ENCODE measurements at places on chromosomes 12 and 14.

GRCh38 chr12:28759333-28759732, 389.7 kb upstream of the FAR2 start:
- peak; percentile 87 for DNase-seq
- H3K36me3 ChIP-seq, result no peaks in the 10 kb centered on the region
- no peak overlapping the region for H3K27ac ChIP-seq
- H3K27me3 ChIP-seq, result no peaks in the 10 kb centered on the region
- no peaks in the 10 kb centered on the region for H3K4me1 ChIP-seq

- H3K4me1 ChIP-seq, result no peaks in the 10 kb centered on the region
- H3K27me3 ChIP-seq, result no peaks in the 10 kb centered on the region
- H3K4me3 ChIP-seq, result no peak overlapping the region
- DNase-seq, result no peak
- H3K36me3 ChIP-seq, result no peaks in the 10 kb centered on the region
These were observed 168.5 kb downstream of the NAV3 start for GRCh38 chr12:77999074-77999715.

GRCh38 chr12:101743724-101744472, 4.6 kb upstream of the SYCP3 start:
- H3K4me1 ChIP-seq, result no peaks in the 10 kb centered on the region
- H3K36me3 ChIP-seq, result peaks cover 19% of the 10 kb centered on the region
- no peak for DNase-seq
- no peak overlapping the region for H3K4me3 ChIP-seq

DNA sequence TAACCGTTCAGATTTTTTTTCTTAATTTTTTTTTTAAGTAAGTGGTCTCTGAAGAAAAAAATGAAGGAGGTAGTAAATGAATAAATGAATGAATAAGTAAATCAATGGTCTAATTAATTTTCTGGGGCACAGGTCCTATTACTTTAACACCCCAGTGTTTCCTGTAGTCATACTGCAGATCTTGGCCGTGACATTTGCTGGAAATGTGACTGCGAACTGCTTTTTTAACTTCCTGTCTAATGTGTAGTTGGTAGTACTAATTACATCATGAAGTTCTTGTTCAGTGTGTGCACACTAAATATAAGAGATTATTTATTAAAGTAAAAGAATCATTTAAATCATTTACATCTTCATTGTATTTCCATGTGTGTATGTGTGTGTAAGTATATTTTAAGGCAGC, 45.4 kb downstream of the AEBP2 start:
- H3K27ac ChIP-seq, result no peak overlapping the region
- H3K27me3 ChIP-seq, result no peaks in the 10 kb centered on the region
- peaks cover 34% of the 10 kb centered on the region for H3K36me3 ChIP-seq
- no peak overlapping the region for H3K4me3 ChIP-seq
- DNase-seq, result no peak
- H3K4me1 ChIP-seq, result no peaks in the 10 kb centered on the region

DNA sequence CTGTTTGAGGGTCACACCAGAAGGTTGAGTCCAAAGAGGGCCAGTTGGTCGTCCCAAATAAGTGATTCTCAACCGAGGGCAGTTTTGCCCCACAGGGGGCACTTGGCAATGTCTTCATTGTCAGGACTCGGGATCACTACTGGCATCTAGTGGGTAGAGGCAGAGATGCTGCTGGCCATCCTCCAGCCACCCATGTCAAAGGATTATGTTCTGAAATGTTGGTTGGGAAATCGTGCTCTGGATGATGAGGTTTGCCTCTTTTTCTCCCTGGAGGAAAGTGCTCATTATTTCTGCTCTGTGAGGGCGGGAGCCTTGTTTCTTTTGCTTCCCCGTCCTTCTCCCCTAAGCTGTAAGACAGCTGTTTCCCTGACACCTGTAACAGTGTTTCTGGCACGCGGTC, 3.6 kb downstream of the ZNF839 start:
- DNase-seq, result peak; percentile 84
- peaks cover 31% of the 10 kb centered on the region for H3K36me3 ChIP-seq
- H3K4me1 ChIP-seq, result peaks cover 9% of the 10 kb centered on the region
- H3K27me3 ChIP-seq, result no peaks in the 10 kb centered on the region
- H3K4me3 ChIP-seq, result no peak overlapping the region

- peaks cover 7% of the 10 kb centered on the region for H3K4me1 ChIP-seq
- no peaks in the 10 kb centered on the region for H3K36me3 ChIP-seq
- H3K27me3 ChIP-seq, result no peaks in the 10 kb centered on the region
- H3K4me3 ChIP-seq, result no peak overlapping the region
- no peak for DNase-seq
These were observed 38.0 kb downstream of the RCOR1 start for GRCh38 chr14:102630405-102630804.

GRCh38 chr12:15796493-15797141, 7.4 kb upstream of the EPS8 start:
- H3K27me3 ChIP-seq, result peaks cover 14% of the 10 kb centered on the region
- no peaks in the 10 kb centered on the region for H3K36me3 ChIP-seq
- no peaks in the 10 kb centered on the region for H3K4me1 ChIP-seq
- no peak overlapping the region for H3K4me3 ChIP-seq
- no peak overlapping the region for H3K27ac ChIP-seq

GRCh38 chr14:68651075-68651474, 141.8 kb downstream of the ZFP36L1 start:
- H3K27ac ChIP-seq, result no peak overlapping the region
- no peaks in the 10 kb centered on the region for H3K4me1 ChIP-seq
- no peak overlapping the region for H3K4me3 ChIP-seq
- peak; percentile 14 for DNase-seq

DNA sequence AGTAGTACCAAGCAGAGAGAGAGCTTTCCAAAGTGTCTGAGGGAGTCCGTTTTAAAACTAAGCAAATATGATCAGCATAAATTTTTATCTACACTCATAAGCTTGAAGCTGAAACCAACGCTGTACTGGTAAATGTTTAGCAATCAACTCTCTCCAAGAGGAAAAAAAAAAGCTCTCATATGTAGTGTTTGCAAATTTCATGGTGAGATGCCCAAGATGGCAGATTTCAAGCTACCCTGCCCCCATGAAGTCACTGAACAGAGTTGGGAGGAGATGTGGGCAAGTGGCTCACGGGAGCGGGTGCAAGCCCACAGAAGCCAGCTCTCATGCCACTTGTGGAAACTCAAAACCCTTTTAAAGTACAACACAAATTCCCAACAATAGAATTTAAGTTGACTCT, 475.8 kb downstream of the BCAT1 start:
- no peak overlapping the region for H3K4me3 ChIP-seq
- no peaks in the 10 kb centered on the region for H3K4me1 ChIP-seq
- H3K36me3 ChIP-seq, result no peaks in the 10 kb centered on the region
- no peak overlapping the region for H3K27ac ChIP-seq

- DNase-seq, result no peak
- no peak overlapping the region for H3K27ac ChIP-seq
- H3K36me3 ChIP-seq, result no peaks in the 10 kb centered on the region
- H3K4me3 ChIP-seq, result no peak overlapping the region
These were observed 50.7 kb downstream of the BICDL1 start for GRCh38 chr12:120039711-120040110.

DNA sequence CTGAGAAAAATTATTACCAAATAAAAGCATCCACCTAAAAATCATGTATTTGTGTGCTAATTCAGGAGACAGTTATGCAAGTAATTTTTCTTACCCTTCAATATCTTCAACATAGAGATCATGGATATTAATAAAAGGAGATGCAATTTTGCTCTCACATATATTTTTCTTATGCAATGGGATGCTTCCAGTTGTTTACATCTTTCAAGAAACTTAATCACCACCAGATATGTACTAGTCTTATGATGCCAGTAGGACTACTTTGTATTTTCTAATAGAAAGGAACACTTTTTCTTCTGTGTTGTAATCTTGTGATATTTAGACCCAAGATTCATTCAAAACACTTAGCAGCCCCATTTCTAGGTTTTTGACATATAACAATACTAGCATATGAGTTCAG, 107.6 kb downstream of the NAV3 start:
- DNase-seq, result no peak
- no peaks in the 10 kb centered on the region for H3K36me3 ChIP-seq
- H3K4me1 ChIP-seq, result no peaks in the 10 kb centered on the region
- H3K27ac ChIP-seq, result no peak overlapping the region
- H3K4me3 ChIP-seq, result no peak overlapping the region
- H3K27me3 ChIP-seq, result no peaks in the 10 kb centered on the region

DNA sequence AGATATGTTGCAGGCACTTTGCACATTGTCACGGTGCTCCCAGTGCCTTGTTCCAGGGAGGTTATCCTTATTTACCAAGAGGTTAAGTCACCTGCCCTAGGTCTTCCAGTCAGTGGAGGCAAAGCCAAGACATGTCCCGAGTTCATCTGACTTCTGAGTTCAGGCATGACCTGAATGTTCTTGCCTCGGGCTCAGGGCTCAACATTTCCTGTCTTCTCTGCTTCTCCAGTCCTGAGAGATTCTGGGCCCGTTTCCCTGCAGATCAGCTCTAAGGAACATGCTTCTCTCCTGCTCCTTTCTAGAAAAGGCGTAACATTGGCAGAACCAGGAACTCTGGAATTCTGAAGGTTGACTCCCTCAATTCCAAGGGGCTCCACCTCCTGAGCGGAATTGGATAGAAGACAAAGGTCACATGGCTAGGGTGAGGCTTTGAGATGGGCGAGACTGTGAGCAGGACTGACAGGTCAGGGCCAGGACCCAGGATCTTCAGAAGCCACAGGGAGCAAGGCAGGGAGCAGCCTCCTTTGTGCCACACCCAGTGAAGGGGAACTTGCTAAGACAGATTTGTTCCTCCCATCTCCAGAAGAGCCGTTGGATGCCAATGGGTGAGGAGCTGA, 19.9 kb downstream of the BDKRB2 start:
- H3K36me3 ChIP-seq, result no peaks in the 10 kb centered on the region
- DNase-seq, result no peak
- H3K27ac ChIP-seq, result no peak overlapping the region
- no peak overlapping the region for H3K4me3 ChIP-seq
- H3K4me1 ChIP-seq, result no peaks in the 10 kb centered on the region

DNA sequence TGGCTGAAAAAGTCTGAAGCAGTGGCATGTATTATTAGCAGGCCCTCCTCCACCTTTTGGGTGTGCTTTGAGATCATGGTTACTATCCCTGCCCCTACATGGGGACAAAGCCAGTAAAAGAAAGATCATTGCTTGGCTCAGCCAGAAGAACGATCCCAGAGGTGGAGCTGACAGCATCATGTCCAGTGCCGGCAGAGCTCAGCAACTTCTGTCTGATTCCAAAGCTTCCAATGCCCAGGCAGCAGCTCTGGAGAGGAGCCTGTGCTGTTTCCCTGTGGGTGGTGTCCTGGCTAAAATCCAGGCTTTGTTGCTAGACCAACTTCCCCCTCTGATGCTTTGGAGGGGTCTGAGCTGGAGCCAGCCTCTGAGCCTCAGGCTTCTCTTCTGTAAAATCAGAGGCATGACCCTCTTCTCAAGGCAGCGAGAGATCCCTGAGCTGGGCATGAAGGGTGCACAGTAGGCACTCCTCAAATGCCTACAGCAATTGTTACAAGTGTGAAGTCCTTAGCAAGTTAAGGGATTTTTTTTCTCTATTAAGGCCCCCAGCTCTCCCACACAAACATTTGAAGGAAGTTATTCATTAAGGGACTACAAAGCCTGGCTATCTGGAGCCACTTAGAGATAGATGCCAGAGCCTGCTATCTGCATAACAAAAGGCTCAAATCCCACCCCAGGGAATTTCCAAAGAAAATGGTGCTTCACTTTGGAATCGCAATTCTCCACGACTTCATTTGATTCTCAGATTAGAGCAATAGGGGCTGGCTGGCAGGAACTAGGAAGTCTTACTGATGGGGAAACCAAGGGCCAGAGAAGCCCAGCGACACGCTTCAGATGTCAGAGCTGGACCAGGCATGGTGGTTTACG, 10.9 kb upstream of the GSC start:
- no peak overlapping the region for H3K27ac ChIP-seq
- DNase-seq, result peak; percentile 84
- no peaks in the 10 kb centered on the region for H3K36me3 ChIP-seq

- no peaks in the 10 kb centered on the region for H3K36me3 ChIP-seq
- no peaks in the 10 kb centered on the region for H3K27me3 ChIP-seq
- no peak overlapping the region for H3K27ac ChIP-seq
- peaks cover 3% of the 10 kb centered on the region for H3K4me1 ChIP-seq
- no peak overlapping the region for H3K4me3 ChIP-seq
- no peak for DNase-seq
These were observed 66.6 kb downstream of the GRIP1 start for GRCh38 chr12:66612090-66612775.

- no peak overlapping the region for H3K27ac ChIP-seq
- H3K4me3 ChIP-seq, result no peak overlapping the region
- H3K27me3 ChIP-seq, result no peaks in the 10 kb centered on the region
- no peak for DNase-seq
- H3K4me1 ChIP-seq, result no peaks in the 10 kb centered on the region
These were observed 130.6 kb upstream of the SINHCAF start for GRCh38 chr12:31456562-31456961.
